ENCODE measurements at places on chromosomes 12 and 14.

- DNase-seq = no peak
These were observed 7.0 kb downstream of the PYGL start for GRCh38 chr14:50937325-50937724.

DNA sequence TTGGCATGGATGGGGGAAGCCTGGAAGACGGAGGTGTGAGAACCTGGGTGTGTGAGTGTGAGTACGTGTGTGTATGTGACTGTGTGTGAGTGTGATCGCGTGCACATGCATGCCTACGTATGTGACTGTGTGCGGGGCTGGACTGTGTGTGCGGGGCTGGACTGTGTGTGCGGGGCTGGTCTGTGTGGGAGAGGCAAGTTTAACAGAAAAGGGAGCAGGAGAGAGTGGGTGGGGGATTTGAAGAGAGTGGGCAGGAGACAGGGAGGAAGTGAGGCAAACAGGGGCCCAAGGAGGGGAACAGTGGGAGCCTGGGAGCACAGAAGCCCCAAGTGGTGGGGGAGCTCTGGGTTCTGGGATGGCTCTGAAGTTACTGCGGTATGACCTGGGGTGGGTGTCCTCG lies 103.7 kb upstream of the LHX5 start:
- DNase-seq = no peak

DNA sequence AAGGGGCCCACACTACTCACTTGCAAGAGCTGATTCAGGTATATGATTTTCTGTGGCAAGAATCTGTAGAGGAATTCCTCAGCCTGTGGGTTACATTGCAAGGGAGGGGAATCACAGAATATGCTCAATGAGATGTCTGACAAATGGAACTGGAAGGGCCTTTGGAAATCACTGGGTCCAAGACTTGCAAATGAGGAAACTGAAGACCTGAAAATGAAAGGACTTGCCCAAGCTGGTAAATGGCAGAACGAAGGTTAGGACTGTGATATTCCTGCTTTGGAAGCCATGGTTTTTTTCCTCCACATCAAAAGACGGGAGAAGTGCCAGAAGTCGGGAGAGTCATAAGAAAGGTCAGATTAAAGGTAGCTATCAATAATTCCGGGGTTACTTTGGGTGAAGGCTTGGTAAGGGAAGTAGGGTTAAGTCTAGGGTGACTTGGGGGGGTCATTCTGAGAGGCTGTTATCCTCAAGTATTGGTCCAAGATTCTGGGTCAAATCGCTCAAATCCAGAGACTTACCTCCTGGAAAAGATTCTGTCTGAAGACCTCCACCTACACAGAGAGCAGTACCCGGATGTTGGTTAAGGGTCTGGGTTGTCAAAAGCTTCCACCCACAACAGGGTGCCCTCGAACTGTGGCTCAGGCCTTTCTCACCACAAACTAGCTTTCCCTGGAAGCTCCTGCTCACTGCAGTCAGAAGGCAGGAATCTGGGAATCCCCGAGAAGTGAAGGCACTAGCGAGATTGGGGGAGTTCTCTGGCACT lies 539 bp downstream of the PSME2 start:
- peak; percentile 21 for DNase-seq

GRCh38 chr12:80925983-80926382 lies 11.8 kb downstream of the LIN7A start:
- no peak for DNase-seq

DNA sequence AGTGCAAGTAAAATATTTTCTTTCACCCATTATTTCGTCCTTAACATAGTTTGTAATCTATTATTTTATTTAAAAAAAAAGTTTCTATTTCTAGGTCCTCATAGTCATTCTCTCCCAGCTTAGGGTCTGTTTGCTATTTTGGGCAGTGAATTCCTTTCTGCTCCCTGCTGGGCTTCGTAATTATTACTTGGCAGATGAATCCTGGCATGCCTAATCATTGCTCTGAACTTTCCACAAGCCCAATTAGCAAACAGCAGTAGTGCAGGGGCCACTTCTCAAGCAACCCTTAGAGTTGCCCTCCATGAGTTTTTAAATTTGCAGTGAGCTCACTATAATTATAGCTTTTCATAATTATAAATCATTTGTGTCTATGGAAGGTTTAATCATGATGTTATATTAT lies 1378.3 kb upstream of the SEL1L start:
- DNase-seq = no peak

All from urothelium cell line (cell line).